ENCODE measurements at places on chromosomes 13 and 19.

DNA sequence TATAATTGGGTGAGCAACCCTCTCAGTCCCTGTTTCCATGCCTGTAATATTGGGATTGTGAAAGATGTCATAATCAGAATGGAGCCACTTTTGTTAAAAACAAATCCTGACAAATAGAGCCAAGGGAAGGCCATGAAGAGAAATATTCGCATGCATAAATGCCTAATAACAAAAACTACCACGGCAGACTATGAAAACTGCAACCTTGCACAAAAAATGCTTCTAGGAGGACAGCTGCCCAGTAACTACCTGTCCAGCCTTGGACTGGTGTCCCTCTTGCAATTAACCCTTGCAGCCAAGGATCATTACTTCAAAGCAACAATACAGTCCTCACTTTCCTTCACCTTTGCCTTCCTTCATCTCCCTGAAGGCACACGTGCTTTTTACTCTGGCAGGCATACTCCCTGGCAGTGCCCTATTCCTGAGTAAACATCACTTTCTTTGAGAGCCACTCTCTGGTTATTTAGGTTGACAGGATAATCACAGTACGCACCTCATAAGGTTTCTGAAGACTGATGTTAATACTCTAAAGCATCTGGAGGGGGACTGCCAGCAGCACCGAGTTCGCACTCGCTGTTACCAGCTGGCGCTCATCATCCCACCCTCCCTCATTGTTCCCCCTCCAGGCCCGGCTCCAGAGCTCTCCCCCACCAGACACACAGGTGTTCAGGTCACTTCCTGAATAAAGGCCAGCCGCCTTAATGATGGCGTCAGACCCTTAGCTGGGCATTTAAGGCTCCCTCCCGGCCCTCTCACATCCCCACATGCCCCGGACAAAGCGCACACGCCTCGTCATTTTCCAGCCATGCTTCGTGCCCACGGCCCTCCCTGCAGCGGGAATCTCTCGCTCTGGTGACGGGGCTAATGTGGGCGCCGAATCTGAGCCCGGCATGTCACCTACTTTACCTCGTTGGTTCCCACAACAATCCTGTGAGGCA lies 57.3 kb downstream of the CDADC1 start:
- no peak for DNase-seq

GRCh38 chr13:37385248-37385647 lies 213.3 kb downstream of the POSTN start:
- DNase-seq: no peak

- DNase-seq: no peak
Measured at GRCh38 chr19:33214596-33214995, 11.1 kb downstream of the SLC7A10 start.

- no peak for DNase-seq
Measured at GRCh38 chr13:41074523-41074922, 13.2 kb downstream of the WBP4 start.

DNA sequence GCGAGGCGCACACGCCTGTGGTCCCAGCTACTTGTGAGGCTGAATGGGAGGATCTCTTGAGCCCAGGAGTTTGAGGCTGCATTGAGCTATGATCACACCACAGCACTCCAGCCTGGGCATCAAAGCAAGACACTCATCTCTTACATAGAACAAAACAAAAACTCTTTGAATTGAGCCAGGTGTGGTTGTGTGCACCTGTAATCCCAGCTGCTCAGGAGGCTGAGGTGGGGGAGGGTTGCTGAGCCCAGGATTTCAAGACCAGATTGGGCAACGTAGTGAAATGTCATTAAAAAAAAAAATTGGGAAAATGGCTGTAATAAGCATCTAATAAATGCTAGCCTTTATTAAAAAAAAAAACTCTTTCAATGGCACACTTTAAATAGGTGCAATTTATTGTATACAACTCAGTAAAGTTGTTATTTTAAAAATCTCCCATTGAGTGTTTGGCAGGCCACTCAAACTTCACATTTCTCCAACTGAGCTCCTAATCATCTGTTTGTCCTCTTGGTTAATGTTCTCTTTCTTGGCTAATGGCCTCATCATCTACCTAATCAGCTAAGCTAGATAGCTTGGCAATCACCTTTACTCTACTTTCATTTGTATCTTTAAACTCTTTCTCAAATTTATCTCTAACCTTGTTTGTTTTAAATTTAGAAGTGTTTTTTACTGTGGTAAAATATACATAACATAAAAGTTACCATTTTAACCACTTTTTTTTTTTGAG lies 28.1 kb upstream of the HMGB1 start:
- no peak for DNase-seq

DNA sequence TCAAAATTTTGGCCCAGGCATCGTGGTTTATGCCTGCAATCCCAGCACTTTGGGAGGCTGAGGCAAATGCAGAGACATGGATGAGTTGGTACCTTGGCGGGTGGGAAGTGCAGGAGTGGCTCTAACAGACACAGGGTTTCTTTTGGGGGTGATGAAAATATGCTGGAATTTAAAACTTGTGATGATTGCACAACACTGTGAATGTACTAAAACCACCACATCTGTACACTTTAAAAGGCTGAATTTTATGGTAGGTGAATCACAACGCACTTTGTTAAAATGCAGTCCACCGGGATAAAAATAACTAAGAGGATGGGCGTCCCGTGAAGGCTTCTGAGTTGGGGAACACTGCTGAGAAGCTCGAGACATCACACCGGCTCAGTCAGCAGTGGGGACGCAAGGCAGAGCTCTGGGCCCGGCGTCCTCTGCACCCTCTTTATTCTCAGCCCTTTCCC lies 47.1 kb downstream of the MLLT1 start:
- DNase-seq: no peak

DNA sequence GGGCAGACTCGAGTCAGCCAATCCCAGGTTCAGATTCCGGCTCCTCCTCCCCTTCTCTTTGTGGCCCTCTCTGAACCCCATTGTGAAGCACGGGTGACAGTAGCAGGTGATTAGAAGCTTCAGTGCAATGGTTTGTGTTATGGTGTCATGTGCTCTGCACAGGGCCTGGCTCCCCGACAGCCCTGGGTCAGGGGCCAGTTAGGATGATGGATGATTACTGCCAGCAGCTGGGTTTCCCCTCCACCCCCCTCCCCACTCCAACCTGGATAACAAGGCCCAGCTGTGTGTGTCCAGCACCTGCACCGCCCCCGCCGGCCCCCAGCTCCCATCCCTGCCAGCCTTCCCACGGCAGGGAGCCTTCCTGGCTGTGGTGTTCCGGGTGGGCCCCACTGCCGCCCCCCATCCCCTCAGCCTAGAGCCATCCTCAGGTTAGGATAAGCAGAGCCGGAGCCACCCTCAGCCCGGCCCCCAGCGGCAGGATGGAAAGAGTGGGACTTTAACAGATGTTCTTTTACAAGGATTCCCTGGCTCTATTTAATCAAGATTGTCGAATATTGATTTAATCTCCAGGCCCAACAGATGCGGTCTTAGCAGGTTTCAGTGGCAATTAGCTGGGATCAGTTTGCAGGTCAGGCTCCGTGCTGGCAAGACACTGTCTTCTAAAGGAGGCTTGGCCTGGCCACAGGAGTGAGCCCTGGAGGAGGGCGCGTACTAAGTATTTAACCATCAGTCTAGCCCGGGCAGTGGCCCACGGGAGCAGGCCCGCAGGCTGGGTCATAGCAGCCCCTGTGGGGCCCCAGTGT lies 156.2 kb downstream of the SIPA1L3 start:
- no peak for DNase-seq

GRCh38 chr19:16355293-16356043 lies 30.8 kb downstream of the KLF2 start:
- no peak for DNase-seq

GRCh38 chr13:94394723-94395122 lies 84.8 kb downstream of the DCT start:
- DNase-seq: no peak

- no peak for DNase-seq
Measured at GRCh38 chr13:30690282-30691188, 44.8 kb upstream of the ALOX5AP start.

DNA sequence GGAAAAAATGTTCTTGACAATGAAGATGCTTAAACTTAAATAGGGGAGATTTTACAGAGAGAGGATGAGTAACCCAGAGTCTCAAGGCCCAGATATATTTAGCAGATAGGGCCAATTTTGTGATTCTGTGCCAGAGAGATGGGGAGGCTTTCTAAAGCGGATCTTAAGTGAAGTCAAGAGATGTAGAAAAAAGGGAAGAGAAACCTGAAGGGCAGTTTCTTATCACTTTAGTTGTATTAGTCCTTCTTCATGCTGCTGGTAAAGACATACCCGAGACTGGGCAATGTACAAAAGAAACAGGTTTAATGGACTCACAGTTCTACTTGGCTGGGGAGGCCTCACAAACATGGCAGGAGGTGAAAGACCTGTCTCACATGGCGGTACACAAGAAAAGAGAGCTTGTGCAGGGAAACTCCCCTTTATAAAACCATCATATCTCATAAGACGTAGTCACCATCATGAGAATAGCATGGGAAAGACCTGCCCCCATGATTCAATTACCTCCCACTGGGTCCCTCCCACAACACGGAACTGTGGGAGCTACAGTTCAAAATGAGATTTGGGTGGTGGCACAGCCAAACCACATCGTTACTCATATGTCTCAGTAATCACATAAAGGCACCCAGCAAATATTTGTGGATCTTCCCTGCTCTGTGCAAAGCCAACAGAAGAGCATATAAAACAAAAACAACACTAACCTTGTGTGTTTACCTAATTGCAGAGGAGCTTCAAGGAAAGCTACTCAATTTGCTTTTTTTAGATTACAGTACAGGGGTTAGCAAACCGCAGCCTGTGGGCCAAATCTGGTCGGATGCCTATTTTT lies 102.6 kb upstream of the MYCBP2 start:
- DNase-seq: peak; percentile 40

GRCh38 chr13:74678308-74678965 lies 544.2 kb upstream of the KLF12 start:
- DNase-seq: no peak

GRCh38 chr19:10279737-10280442 lies 6.9 kb upstream of the ICAM4 start:
- DNase-seq: no peak

DNA sequence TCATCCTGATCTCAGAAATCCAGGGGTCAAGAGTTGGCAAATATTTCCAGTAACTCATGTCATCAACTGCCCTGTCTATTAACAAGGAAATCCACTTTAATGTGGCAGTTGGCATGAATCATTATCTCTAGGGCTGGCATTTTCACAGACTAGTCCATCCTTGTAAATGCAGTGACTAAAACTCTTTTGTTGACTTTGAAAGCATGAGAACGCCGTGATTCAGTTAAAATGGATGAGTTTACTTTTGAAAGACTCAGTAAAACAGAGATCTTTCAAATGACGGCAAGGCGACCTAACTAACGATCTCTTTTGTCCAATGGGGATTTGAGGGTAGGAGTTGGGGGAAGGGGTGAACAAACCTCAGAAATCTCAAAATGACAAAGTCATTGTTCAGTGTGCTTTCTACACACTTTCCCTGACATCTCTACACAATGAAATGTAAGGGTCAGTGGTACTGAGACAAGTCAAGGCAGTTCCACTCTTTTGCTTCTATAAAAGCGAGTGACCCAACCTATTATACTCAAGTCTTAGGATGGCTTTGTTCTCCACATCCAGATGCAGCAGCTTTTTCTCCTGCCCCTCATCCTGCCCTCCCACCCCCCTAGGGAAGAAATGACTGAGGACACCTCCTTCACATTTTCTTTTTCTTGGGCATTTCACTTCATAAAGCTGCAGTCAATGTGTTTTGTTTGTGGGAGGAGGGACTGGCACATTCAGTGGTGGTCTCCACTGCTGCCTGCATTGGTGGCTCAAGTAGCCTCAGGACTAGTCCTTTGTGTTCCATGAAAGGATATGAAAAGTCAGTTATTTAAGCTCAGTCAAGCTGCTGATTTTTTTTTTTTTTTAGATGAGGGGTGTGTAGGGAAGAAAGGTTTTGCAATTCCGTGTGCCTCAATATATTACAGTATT lies 200.5 kb downstream of the ABCC4 start:
- DNase-seq: no peak

GRCh38 chr19:49188626-49189200 lies 31.1 kb downstream of the TRPM4 start:
- DNase-seq: no peak

DNA sequence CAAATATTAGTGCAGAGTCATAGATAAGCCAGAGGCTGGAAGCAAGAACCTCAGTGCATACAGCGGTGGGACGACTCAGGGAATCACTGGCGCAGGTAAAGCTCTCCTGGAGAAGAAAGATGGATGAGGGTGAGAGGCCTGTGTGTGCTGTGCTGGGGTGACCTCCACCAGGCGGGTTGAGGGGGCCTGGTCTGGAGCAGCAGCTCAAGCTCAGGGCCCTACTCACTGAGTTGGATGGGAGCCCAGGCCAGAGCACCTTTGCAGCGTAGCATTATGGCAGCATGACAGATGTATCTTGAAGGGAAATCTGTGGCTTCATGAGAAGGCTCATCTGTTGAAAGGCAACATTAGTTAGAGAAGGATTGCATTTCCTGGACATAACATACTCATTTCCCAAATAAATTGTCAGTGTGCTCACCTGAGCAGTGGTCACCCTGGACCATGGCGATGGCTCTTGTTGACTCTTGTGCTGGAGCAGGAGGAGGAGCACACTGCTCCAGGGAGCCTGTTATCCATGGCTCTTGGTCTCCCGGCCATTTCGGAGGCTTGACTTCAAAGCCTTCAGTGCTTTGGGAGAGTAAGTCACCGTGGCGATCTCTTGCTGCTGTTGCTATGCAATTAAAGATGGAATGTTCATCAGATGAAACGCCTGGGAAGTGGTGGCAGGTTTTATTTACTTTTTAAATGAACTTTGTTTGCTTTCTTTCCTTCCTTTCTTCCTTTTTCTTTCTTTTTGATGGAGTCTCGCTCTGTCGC lies 25.0 kb downstream of the HNRNPM start:
- no peak for DNase-seq

- DNase-seq: no peak
Measured at GRCh38 chr19:14407605-14408484, 11.3 kb downstream of the DDX39A start.

DNA sequence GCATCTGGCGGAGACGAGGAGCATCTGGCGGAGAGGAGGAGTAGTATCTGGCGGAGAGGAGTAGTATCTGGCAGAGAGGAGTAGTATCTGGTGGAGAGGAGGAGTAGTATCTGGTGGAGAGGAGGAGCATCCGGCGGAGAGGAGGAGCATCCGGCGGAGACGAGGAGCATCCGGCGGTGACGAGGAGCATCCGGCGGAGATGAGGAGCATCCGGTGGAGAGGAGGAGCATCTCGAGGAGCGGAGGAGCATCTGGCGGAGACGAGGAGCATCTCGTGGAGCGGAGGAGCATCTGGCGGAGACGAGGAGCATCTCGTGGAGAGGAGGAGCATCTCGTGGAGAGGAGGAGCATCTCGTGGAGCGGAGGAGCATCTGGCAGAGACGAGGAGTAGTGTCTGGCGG lies 18.6 kb downstream of the C13orf46 start:
- DNase-seq: no peak

DNA sequence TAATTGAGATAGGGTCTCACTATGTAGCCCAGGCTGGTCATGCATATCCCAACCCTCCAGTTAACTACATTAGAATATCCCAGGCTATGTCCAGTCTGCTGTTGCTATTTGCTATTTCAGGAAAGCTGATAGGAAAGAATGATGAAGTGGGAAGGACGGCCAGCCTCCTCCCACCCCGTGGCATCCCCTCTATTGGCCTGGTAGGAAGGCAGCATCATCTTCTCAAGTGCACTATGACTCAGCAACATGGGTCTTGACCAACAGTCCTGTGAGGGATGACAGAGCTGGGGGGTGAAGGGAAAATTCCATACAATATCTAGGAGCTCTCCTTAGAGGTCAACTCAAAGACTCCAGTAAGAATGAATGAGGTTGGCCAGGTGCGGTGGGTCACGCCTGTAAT lies 48.0 kb upstream of the ABCC4 start:
- DNase-seq: no peak

Data from stimulated activated CD4-positive, alpha-beta T cell treated with anti-CD3 and anti-CD28 coated beads, Interleukin-12 subunit alpha, Interleukin-12 subunit beta, amount 100 ng/mL, for 24 hours (primary cell).